T-helper 22 cell (primary cell): ENCODE measurements at places on chromosomes 1 and 21.

GRCh38 chr1:51600965-51601364 is 15.9 kb upstream of the OSBPL9 start:
- DNase-seq, result no peak

GRCh38 chr1:159092036-159092760 is 15.6 kb upstream of the AIM2 start:
- DNase-seq, result no peak

GRCh38 chr1:241592273-241592958 is 47.8 kb downstream of the CHML start:
- no peak for DNase-seq

DNA sequence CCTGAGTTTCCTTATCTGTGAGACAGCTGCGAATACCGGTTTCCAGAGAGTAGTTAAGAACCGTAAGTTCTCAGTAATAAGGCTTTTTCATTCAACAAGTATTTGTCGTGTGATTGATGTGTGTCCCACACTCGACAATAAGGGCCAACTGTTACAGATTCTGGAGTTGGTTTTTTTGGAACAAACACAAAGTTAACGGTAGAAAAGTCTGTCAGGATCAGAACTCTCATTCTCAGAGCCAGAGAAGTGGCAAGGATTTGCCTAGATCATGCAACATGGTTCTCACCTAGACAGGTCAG is 837 bp downstream of the NUDC start:
- DNase-seq, result no peak

- DNase-seq, result no peak
These were observed 29.2 kb upstream of the LRRC3 start for GRCh38 chr21:44425895-44426662.

DNA sequence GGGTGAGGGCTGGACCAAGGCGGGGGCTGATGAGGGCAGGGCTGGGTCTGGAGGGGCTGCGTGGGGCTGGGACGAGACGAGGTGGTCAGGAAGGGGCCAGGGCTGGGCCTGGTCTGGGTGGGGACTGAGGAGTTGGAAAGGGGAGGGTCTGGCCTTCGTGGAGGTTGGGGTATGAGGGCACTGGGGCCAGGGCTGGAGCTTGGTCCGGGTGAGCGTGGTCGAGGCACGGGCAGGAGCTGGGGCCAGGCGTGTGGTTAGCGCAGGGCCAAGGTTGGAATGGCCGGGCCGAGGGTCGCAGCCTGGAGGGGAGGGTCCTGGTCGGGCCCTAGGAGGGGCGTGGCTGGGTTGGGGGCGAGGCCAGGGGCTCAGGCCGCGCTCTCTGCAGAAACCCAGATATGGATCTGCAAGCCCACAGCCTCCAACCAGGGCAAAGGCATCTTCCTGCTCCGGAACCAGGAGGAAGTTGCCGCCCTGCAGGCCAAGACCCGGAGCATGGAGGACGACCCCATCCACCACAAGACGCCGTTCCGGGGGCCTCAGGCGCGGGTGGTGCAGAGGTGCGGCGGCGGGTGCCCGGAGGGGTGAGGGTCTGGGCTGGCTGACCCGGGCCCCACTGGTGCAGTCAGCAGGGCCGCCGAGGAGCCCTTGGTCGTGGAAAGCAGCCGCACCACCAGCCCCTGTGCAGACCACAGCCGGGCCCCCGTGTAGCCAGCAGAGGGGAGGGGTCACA is 9.0 kb downstream of the TTLL10 start:
- DNase-seq, result no peak

DNA sequence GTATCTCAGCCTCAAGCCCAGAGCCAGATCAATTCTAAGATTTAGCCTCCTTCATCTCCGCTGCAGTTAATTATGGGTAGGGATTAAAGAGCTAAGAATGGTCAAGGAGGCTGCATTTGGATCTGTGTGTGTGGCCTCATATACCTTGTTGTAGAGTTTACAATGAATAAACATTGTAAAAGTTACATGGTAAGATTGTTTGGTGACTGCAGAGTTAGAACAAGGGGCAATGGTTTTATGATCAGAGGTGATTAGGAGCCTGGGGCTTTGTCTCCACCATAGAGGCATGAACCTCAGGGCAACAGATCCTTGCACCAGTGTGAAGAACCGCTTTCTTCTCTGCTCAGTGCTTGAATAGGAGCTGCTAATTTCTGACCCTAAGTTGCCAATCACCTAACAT is 77.0 kb upstream of the MARK1 start:
- no peak for DNase-seq

DNA sequence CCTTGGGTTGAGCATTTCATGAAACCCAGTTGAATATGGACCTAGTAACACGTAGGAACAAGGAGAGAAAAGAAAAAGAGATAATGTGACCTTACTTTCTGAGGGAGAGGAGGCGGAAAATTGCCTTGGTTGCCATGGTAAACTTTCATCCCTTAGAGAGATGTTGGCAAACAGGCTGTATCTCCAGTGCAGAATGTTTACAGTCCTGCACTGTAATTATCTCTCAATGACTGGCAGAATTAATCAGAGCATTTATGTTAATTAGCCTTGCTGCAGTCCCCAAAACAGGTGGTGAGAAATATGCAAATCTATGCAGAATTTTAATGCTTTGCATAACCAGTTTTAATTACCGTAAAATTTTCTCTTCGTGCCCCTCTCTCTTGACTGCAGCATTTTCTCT is 147.3 kb downstream of the CD247 start:
- no peak for DNase-seq

- DNase-seq, result no peak
These were observed 262.8 kb downstream of the LTN1 start for GRCh38 chr21:28729887-28730286.

- DNase-seq, result no peak
These were observed 1.8 kb downstream of the TTLL10 start for GRCh38 chr1:1175221-1176062.

- no peak for DNase-seq
These were observed 75.6 kb upstream of the DNAJC6 start for GRCh38 chr1:65233782-65234181.

- no peak for DNase-seq
These were observed 224.9 kb upstream of the FGGY start for GRCh38 chr1:59071876-59072582.

GRCh38 chr1:93871366-93871765 is 7.6 kb downstream of the DNTTIP2 start:
- DNase-seq, result no peak
